Astrocyte of the hippocampus (primary cell): ENCODE measurements at places on chromosomes 3 and 15.

GRCh38 chr3:154131830-154132229 is 10.6 kb downstream of the ARHGEF26 start:
- no peak for DNase-seq

DNA sequence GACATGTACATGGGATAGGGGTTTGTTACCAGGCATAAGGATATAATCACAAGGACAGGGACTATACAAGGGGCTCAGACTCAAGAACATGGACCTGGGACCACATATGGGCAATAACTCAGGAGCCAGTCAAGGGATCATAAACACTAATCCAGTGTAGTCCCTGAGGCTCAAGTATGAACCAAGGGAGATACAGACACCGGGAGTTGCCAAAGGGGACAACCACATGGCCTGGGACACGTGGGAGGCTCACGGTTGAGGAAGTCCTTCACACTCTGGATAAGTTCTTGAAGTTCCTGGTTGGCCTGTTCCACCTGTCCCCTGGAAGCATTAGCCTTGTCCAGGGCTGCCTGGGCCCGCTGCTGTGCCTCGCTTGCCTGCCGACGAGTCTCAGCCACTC is 1.8 kb upstream of the USP19 start:
- no peak for DNase-seq

- peak; percentile 96 for DNase-seq
Observed at GRCh38 chr15:85618956-85619491, 175.7 kb downstream of the KLHL25 start.

DNA sequence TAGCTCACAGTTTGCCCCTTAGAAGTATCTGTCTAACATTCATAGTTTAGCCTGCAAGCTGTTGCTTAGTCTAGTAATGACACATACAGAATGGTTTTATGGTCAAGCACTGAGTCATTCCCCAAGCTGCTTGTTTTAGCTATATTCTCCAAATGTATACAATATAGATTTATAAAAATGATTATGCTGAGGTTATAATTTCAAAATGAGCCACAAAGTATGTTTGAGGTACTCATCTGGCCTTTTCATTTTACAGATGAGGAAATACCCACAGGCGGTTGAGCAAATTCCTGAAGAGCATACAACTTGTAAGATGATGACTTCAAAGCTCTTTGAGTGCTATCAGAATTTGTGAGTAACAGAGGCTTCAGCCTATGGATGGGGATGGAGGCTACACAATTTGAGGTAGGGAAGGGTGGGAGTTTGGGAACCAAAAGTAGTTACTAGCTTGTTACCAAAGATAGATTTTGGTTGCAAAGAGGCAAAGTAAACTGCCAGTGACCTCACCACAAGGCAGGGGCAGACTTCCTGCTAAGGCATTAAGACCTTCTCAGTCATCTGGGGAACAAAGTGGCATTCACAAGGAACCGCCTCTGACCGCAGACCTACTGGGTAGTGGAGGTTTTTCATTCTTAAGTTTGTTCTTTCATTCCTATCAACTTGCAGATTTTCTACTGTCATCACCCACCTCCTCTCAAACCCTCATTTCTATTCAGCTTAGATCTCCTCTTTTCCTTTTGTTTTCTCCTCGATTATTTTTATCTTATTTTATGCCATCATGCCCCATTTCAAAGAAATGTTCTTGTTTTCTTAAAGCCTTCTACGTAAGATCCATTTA is 257.2 kb upstream of the NECTIN3 start:
- peak; percentile 87 for DNase-seq

DNA sequence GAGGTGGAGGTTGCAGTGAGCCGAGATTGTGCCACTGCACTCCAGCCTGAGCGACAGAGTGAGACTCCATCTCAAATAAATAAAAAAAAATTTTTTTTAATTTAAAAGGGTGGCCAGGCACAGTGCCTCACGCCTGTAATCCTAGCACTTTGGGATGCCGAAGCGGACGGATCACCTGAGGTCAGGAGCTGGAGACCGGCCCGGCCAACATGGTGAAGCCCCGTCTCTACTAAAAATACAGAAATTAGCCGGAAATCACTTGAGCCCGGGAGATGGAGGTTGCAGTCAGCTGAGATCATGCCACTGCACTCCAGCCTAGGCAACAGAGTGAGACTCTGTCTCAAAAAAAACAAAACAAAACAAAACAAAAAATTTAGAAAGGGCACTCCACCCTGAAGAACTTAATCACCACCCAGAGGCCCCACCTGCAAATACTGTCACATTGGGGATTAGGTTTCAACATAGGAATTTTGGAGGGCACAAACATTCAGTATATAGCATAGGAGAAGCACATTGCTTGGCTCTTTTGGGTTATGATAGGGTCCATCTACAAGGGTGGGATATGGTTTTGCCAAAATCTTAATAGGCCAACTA is 7.1 kb upstream of the YEATS2 start:
- DNase-seq = no peak

DNA sequence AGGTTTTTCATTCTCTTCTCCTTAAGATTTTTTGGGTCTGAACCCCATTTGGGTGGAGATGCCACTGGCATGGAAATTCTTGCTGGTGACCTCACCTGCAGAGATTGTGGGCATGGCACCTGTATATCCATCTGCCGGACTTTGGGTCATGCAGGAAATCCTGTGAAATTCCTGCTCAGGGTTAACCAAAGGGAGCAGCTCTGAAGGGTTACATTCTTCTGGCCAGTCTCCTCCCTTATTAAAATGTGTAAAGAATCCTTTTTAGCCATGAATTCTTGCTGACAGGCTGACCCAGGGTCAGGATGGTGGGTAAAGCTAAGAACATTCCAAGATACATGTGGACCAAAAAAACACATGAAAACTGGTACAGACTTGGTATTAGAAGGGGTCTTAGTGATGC is 27.4 kb downstream of the ARHGEF26 start:
- peak; percentile 48 for DNase-seq

- DNase-seq = peak; percentile 31
Observed at GRCh38 chr3:17081520-17081919, 196.8 kb downstream of the PLCL2 start.

- DNase-seq = no peak
Observed at GRCh38 chr15:32643907-32644445, 2.5 kb downstream of the SCG5 start.

- DNase-seq = peak; percentile 73
Observed at GRCh38 chr3:120284747-120285507, at the start of gene GPR156. Gene GPR156 (minus strand): TSS chr3:120285222. CDS start chr3:120244098, 41,124 bp downstream.

- peak; percentile 21 for DNase-seq
Observed at GRCh38 chr3:53328746-53329145, 18.6 kb downstream of the DCP1A start.

DNA sequence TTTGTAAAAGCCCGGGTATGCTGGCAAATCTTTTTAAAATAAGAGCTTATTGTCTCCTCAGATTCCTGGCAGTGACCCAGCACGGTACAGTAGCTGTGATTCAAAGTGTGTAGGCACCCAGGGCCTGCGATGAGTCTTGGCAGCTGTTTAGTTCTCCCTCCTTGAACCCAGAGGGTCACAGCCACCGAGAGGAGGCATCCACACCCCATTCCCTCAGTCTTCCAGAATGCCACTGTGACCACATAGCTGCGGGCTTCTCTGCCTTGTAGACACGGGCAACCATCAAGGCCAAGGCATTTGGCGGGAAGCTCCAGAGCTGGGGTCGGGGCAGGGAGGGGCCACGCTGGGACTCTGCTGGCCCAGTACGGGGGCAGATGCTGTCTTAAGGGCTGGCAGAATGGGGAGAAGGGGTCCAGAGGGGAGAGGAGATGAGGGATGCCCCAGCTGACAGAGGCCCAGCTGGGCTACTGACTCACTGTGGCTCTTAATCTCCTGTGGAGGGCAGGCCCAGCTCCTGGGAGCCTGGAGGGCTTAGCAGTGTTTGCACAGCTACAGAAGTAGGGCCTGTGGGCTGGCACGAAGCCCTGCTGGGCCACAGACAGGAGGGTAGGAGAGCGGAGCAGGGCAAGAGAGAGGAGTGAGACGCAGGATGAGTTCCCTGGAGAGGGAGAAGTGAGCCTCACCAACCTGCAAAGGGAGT is 68.8 kb upstream of the DLG1 start:
- DNase-seq = peak; percentile 97

DNA sequence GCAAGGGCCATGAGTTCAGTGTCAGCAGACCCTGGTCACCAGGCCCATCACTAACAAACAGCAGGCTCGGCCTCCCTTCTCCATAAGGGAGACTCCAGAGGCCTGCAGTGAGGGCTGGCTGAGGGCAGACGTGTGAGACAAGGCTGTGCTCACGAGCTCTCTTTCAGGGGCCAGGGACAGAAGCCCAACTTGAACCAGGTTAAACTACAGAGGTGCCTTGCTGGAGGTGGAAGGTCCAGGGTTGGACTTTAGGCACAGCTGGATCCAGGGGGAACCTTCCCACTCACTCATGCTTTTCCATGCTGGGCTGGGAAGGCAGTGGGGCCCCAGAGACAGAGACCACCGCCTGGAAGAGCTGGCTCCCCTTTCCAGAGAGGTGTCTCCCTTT is 19.0 kb downstream of the CFAP100 start:
- no peak for DNase-seq

- DNase-seq = peak; percentile 65
Observed at GRCh38 chr15:98719137-98719740, 70.9 kb downstream of the IGF1R start.

DNA sequence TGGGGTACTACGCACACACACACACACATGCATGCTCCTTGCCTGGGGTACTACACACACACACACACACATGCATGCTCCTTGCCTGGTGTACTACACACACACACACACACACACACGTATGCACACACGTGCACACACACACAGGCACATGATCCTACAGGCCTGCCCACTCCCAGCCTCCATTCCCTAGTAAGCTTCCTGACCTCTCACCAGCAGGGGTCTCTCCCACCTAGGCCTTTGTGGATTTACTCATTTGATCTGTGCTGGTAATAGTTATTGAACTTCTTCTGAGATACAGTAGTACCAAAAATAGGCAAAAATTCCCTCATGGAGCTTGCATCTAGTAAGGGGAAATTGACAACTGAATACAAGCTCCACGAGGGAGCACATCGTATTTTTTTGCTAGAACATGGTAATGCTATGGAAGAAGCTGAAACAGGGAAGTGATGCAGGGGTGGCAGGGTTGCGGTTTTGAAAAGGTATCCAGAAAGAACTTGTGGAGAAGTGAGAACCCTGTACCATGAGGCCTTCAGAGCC is 19.1 kb downstream of the TTC21A start:
- peak; percentile 69 for DNase-seq

- peak; percentile 63 for DNase-seq
Observed at GRCh38 chr3:71304684-71305083, 278.8 kb downstream of the FOXP1 start.

- DNase-seq = no peak
Observed at GRCh38 chr15:27805261-27806220, 293.6 kb downstream of the OCA2 start.

GRCh38 chr15:81859737-81860516 is 185.9 kb downstream of the MEX3B start:
- DNase-seq = no peak

GRCh38 chr3:16385151-16385550 is 120.1 kb downstream of the OXNAD1 start:
- no peak for DNase-seq

DNA sequence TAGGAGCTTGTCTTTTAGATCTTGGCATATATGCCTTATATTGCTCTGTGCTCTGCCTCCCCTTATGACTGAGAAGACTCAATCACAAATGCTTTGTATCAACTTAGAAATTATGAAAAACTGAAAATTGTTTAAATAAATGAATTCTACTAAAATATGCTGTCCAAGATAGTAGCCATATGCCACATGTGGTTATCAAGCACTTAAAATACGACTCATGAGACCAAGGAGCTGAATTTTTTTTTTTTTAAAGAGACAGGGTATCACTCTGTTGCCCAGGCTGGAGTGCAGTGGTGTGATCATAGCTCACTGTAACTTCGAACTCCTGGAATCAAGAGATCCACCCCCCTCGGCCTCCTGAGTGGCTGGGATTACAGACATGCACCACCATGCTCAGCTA is 118.3 kb downstream of the RFTN1 start:
- DNase-seq = no peak

- DNase-seq = no peak
Observed at GRCh38 chr3:128433837-128434165, 32.9 kb downstream of the DNAJB8 start.

GRCh38 chr3:195583831-195584542 is at the start of gene APOD:
Gene APOD (minus strand): TSS chr3:195583940. CDS start chr3:195579461, 4,479 bp downstream.
- no peak for DNase-seq
